ENCODE measurements at places on chromosomes 2 and 18.

DNA sequence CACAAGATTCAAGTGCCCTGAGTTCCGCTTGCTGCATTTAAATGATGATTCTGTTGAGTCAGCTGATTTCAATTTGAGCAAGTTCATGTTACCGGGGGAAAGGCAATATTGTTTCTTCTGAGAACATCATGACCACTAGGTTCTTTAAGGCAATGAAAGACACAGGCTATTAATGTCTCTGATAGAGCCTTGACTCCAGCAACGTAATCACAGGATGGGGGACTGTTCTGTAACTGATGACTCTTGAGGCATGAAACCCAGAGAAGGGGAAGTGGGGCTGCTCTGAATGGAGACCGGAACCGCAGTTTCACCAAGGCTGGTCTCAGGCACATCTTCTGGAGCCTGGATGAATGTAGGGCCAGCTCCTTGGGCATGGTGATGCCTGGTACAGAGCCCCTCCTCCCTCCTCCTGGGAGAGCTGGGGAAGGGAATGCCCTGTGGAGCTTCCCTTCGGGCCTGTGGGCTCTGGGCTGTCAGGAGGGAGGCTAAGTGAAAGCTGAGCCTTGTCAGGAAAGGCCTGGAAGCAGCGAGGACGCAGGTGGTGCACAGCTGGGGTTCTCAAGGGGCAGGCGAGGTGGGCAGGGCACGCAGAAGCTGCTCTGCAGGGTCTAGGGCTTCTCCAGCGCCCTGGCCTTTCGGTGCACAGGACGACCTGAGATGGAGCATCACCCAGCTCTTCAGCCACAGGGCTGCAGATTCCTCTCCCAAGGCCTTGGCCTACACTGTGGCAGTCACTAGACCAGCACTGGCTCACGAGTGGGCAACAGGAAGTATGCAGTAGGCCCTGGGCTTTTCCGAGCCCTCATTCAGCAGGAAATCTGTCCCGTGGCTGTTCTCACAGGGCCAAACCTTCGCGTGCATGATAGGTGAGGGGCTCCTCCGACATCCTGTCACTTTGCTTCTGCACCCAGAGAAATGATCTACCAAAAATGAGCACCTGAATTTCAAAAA lies 36.6 kb upstream of the PRLH start:
- DNase-seq: no peak

GRCh38 chr18:51433296-51433695 lies 235.8 kb upstream of the MEX3C start:
- no peak for DNase-seq

DNA sequence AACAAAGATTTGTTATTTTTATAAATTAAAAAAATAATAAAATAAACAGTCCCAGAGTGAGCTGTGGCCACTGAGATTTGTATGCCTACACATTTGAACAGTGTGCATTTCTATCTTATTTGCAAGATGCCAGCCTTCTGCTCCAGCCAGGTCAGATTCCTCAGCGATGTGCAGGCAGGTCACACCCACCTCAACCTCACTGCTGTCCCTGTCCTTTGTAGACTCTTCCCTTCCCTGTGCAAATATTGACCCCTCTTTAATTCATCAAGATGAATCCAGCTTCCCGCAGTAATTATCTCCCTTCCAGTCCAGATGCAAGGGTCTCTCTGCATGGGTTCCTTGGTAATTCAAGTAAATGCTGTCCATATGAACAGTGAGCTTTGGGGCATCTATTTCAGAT lies 256.2 kb downstream of the PIEZO2 start:
- DNase-seq: no peak

DNA sequence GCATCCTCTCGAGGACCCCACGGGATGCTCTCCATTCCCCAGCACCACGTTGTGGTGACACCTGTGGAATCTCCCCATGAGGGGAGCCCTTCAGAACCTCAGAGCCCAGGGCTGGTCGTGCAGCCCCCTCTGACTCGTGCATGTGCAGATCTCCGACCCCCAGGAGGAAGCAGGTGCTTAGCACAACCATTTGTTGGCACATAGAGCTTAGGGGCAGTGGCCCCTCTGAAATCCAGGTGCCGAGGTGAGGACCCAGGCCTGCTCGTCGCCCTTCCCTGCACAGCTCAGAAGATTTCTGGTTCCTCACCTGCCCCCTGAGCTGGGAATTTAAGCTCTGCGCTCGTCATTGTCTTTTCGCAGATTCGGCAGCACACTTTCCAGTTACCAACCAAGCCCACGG lies 1.3 kb upstream of the OTOS start:
- no peak for DNase-seq

GRCh38 chr2:2656115-2657011 lies 325.3 kb upstream of the MYT1L start:
- no peak for DNase-seq

GRCh38 chr2:10265329-10266132 lies 37.2 kb upstream of the HPCAL1 start:
- DNase-seq: no peak

- no peak for DNase-seq
These were observed 87.4 kb downstream of the EML4 start for GRCh38 chr2:42256505-42256904.

DNA sequence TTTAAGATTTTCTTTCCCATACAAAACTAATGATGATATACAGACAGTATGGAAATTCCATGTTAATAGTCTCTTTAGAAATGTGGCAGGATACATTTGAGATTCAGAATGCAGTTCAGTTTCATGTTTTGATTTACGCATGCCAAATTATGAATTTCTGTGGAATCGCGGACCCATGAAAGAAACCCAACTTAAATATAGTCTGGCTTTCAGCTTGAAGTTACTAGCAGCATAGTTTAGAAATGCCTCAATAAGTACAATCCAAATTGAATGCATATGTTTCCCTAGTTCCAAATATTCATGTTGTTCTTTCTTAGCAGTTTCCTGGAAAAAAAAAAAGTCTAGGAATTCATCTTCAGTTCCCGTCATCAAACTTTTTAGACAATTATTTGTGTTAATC lies 164.1 kb upstream of the RASGRP3 start:
- no peak for DNase-seq

DNA sequence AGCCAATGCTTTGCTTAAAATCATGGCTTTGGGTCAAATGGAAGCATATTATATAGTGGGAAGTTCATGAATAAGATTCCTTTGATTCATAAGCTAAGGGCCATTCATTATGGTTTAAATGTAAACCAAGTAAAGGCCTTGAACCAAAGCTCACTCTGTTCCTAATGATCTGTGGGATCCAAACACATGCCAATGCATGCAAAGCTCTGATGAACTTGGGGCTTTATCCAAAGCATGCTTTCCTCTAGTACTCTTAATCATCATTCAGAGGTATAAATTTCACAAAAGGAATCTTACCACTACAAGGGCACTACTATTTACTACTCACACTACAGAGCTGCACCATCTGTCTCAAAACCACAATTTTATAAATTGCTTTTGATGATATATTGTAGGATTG lies 102.8 kb upstream of the RBMS1 start:
- DNase-seq: no peak

DNA sequence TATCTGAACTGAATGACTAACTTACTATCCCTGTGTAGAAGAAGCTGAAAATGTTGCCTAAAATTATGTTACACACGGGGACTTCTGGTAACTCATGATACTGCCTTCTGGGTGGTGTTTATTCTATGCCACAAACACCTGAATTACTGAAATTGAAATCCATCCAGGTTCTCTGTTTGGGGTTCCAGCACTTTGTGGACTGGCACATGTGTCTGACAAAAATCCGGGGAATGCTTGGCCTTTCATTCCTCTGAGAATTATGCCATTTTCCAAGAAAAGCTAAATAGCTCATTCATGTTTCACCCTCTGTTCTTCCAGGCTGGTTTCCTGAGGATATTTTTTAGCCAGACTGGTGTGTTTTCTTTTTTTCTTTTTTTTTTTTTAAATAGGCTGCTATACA lies 59.5 kb upstream of the POU3F3 start:
- DNase-seq: no peak

DNA sequence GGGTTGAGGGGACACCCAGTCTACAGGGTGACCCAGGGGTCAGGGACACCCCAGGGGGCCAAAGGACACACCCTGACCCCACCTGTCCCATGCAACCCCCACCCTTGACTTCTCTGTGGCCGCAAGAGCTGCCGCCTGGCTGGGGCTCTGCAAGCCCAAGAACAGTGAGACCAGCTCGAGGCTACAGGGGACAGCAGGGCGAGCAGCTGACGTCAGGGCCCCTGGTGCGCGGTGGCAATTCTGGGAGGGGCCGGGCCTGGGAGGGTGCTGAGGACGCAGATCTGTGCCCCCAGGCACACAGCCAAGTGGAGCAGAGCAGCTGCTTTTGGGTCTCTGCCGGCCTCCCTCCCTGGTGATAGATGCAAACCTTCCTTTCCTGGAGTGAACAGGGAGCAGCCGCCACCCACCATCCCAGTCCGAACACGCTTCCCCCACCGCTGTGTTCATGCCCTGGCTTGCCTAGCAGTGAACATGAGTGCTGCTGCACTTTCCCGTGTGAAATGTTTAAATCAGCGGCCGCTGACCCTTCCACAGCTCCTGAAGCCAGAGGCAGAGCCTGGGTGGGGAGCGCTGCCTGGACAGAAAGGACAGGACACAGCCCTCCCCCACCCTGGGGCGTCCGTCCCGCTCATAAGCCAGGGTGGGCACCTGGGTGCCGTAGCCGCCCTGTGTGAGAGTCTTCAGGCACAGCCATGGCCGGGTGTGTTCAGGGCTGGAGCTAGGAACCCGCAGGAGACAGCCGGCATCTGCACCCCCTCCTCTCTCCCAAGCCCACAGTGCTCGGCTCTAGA lies 46.9 kb downstream of the SLC66A2 start:
- DNase-seq: no peak

DNA sequence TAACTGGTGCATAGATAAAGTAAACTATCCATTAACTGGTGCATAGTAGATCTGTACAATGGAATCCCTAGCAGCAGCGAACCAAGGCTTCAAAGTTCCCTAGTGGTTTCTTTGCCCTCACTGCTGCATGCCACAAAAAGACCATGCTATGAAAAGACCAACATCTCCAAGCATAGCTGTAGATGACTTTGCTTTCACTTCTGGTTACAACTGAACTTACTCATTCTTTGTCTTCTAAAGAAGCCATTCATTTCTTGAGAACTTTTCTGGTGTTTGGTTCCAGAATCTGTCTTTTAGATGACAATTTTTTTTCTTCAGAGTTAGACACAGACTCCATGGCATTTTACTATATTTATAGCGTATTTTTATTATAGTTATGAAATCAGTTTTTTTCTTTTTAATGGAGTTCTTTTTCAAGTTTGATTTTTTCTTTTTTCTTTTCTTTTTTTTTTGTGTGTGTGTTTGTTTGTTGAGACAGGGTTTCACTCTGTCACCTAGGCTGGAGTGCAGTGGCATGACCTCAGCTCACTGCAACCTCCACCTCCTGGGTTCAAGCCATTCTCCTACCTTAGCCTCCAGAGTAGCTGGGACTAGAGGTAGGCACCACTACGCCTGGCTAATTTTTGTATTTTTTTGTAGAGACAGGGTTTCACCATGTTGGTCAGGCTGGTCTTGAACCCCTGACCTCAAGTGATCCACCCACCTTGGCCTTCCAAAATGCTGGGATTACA lies 63.6 kb downstream of the SLC35F5 start:
- DNase-seq: peak; percentile 34

DNA sequence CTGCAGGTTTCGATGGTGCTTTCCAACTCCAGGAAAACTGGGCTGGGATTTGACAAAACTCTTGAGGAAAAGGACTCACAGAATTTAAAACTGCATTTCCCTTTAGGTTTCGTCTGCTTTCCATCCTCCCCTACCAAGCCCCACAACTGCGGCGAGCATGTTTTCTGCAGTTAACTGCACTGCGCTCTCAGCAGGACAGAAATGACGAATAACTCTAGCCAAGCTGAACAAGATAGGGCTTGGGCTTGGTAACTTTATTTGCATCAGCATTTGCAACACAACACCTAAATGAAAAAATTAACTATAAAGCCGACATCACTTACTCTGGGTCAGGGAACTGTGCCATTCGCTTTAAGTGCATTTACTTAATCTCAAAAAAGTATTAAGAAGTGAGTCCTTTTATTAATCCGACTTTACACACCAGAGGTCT lies 669 bp upstream of the PIKFYVE start:
- DNase-seq: peak; percentile 20

All from CD8-positive, alpha-beta memory T cell (primary cell).